ENCODE measurements at places on chromosomes 2 and 18.

DNA sequence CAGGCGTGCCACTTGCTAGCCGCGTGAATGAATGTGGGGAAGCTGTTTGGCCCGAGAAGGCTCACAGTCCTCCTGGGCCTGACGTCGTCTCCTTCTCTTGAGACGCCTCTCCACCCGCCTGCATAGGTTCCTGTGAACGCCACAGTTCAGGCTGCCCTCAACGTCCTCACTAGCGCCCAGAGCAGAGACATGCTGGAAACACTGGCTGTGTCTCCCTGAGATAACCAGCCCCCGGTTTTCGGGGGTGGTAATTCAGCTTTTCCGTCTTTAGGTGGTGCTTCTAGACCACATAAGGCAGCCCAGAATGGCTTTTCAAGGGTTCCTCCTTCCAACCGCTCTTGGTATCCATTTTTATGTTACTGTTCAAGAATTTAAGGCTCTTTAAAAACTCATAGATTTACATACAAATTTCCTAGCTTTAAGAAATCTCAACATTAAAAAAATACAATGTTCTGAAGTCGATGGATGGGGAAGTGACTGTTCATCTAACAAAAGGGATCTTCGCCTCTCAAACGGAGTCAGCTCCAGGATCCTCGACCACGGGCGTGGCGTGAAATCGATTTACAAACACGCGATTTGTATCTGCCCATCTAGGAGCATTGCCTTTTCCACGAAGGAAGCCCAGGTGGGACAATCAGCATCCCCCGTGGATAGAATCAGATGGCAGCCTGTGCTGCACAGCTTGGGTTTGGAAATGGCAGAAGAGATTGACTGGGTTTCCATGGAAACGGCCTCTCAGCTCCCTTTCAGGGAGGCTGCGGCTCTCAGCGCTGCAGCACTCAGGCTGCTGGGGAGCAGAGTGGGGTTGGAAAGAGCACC lies 110.6 kb upstream of the PXDN start:
- DNase-seq: peak; percentile 71

GRCh38 chr2:219016721-219017120 lies 23.5 kb upstream of the CRYBA2 start:
- DNase-seq: no peak

DNA sequence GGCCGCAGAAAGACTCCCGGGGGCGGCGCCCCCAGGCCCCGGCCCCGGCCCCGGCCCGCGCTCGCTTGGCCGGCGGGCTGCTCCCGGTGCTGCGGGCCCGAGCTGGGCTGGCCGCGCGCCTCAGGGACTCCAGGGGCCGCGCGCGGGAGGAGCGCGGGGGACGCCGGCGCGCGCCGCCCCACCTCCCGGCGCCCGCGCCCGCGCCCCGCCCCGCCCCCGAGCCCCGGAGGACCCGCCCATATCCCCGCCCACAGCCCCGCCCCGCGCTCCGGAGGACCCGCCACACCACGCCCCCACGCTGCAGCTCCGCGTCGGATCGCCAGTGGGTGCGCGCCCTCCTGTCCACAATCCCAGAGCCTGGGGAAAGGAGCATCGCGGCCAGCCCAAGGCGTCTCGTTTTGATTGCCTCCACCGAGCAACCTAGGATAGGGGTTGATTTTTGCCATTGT lies at the start of gene PARD6G:
TSS of gene PARD6G (minus strand) at position 122 of the 449 bp plus-strand sequence. CDS start 166 bp downstream, outside the sequence.
- peak; percentile 90 for DNase-seq

GRCh38 chr2:204355688-204356087 lies 189.6 kb upstream of the PARD3B start:
- no peak for DNase-seq

DNA sequence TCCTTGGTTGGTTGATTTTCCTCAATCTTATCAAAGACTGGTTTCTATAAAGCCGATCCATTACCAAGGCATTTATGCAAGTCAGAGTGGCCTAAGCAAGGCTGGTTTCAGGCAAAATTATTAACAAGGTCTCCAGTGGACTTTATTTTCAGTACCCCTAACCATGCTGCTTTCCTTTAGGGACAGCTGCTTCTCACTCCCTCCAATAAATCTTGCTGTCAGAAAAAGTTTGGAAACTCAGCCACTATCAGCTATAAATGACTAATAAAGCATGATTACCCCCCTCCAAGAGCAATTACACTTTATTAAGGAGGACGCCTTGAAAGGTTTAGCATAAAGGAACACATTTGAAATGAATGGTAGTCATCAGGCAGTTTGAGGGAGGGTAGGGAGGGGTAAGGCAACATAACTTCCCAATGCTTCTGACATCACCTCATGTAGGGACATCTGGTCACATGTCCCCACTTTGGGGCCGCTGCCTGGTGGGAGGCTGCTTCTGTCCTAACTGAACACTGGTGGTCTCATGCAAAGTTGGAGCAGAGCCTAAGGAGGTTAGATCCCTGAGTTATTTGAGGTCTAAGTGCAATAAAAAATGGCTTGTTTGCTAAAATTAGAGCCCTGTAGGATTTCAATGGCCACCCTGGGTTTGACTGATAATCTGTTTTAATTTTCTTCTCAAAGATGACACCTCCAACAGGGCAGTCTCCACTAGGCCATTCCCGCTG lies 58.0 kb upstream of the TMEM178A start:
- no peak for DNase-seq

- DNase-seq: no peak
Measured at GRCh38 chr2:101794141-101794540, 96.6 kb downstream of the MAP4K4 start.

DNA sequence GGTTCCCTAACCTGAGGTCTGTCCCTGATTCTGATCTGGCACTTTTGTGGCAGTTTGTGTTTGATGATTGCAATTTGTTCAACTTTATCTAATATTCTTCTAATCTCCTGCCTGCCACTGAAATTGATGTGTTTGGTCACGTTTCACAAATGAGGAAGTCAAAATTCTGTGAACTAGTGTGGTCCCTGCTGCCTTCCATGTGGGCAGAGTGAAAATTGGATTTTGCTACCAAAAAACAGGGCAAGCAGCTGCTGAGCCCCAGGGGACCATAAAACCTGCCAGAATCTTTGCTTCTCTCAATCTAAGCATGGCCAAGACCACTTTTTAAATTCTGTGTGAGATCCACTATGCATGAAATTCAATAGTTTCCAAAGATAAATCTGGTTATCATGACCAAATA lies 195.5 kb upstream of the CYRIA start:
- DNase-seq: no peak

DNA sequence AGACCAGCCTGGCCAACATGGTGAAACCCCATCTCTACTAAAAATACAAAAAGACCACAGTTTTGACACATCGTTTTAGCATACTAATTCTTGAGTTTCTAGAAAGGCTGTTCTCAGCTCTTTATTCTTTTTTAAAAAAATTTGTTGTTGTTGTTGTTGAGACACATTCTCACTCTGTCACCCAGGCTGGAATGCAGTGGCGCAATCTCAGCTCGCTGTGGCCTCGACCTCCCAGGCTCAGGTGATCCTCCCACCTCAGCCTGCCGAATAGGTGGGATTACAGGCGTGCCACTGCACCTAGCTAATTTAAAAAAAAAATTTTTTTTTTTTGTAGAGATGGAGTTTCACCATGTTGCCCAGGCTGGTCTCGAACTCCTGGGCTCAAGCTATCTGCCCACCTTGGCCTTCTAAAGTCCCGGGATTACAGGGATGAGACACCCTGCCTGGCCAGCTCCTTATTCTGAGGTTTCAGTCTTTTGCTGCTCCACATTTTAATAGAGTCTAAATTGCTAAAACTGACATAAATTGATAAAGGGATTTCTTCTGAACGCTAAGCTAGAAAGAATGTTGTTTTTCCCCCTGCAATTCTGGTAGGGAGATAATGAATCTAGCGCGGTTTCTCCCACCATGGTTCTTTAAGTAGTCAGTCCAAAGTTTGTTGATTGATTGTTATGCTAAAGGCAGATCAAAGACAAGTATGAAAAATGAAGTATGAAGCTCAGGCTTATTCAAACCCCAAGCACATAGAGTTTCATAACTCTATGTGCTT lies 32.6 kb upstream of the CABLES1 start:
- DNase-seq: no peak

DNA sequence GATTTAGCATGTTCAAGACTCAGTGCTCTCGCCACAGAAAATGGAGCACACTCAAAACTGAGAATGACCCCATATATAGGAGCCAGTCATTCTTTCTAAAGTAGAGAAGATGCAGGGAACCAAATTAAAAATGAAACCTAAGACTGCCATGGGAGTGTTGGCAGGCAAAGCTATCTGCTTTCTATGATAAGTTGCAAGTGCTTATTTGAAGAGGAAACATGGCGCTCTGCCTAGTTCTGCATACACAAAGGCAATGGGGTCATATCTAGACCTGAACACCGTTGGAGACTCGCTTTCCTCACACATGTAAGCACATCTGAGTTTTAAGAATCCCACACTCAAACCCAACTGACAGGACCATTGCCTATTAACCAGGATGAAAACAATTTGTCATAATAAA lies 292.5 kb downstream of the ALK start:
- no peak for DNase-seq

Data from femur (tissue), 1 donor.